Kidney (tissue), 22 donors: ENCODE measurements at places on chromosomes 1 and 21. TPM values are rescaled to one million over a fixed set of nuclear protein-coding genes. Genes with fewer than 3 reads are reported as not detected.

DNA sequence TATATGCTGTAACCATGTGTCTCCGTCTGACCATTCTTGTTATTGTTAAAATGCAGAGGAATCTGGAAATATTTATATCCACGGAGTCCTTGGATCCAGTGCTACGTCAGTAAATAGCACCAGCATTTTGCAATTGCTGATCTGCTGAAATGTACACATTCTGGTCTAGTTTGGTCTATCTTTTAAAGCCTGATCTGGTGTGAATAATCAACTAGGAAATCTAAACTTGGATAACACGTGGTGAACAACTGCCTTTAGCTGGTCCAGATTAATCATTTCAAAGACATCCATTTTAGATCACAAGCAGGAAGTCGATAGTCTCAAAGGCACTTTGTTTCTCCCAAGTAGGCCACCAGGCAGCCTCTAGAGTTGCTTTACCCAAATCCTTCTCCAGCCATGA is 32.6 kb downstream of the PDPN start:
- DNase-seq = no peak

DNA sequence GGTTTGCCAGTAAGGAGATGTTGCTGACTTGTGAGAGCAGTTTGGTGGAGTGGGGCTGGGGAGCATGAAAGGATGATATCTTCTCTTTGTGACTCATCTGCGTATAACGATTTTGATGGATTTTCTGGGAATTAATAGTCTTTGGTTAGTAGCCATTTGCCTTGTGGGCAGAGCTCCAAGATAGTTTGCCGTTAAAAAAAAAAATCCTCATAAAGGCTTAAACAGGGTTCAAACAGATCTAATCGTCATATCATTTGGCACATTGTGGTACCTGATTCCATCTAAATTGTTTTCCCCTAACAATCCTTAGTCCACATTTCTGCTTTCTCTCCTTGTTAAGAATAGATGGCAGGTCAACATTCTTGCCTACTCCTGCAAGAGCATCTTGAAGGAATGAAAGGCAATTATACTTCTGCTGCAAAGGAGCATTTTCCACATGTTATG is 168.0 kb downstream of the PPP1R12B start:
- no peak for DNase-seq

DNA sequence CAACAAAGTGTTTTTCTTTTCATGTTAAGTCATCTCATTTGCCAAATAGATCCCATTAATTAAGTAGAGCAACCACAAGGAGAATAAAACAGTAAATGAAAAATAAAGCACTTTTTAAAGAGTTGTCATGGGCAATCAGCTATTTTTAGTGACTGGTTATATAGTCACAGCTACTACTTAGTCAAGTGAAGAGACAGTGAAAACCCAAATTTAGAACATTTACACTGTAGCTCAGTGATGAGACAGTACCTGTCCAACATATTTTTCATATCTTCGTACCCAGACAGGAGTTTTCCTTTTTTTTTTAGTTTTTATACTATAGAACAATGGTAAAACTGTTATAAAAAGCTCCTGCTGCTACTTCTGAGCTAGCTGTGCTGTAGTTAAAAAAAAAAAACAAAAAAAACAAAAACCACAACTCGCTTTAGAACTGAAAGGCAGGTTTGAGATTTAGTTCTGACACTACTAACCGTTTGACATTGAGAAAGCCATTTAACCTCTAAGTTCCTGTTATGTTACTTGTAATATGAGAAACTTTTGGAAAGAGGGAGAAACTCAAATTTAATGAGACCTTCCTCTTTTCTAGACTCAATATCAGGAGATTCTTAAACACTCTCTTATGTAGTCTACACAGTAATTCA is 777.5 kb downstream of the ADGRL2 start:
- DNase-seq = peak; percentile 37

- DNase-seq = no peak
Measured at GRCh38 chr21:45906196-45906805, 75.3 kb upstream of the COL6A1 start.

GRCh38 chr1:226104671-226105121 is 42.2 kb downstream of the H3-3A start:
- DNase-seq = no peak

DNA sequence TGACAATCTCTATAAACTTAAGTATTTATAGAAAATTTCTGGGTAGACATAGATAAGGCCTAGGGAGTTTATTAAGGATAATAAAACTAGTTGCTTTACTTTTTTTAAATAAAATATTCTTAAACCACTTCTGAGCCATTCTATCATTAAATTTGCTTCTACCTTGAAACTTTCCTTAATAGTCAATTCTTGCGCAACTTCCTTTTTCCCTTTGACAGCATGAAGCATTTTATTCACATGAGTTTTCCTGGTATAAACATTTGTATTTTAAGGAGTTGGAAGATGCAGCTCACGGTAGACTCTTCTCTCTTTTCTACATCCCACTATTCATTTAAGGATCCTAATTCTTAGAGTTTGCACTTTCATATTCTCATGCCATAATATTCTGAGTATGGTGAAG is 75.8 kb upstream of the DPH5 start:
- no peak for DNase-seq

DNA sequence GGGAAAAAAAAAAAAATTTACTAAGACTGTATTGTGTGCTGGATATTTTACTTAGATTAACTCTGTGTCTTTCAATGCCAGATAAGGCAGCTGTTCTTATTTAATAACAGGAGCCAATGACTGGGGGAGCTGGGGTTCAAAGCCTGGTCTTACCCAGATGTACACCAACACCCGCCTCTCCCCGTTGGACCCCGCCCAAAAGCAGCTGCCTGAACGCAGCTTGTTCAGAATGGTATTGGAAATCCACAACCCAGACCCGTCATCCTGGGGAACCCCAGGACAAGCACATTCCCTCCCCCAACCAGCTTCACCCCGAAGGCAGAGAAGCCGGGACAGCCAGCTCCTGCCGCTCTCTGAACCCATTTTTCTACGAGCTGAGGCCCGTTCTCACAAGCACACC is 113.6 kb upstream of the TMPRSS2 start:
- DNase-seq = no peak

DNA sequence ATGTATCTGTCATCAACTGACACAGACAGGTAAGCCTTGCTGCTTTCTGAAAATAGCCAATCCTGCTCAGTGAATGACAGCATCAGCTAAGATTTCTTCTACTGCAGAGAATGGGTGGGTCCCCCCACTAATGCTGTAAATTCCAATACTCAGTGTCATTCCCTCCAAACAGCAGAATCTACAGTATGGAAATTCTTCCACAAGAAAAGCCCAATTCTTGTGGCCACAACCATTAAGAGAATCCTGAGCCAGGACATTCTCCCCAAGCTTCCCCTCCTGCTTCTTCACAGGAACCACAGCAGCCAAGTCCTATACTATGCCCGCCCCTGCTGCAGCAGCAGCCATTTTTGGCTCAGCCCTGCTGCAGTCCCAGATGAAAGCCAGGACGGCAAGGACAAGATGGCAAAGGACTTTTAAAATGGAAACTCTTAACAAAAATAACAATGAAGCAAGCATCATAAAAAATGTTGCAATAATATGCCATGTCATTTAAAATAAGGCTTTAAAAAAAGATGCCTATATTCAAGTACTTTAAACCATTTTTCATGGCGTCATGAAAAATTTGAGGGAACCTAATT is 26.8 kb downstream of the EIF4G3 start:
- no peak for DNase-seq

- no peak for DNase-seq
Measured at GRCh38 chr21:45954261-45954660, 27.3 kb upstream of the COL6A1 start.

GRCh38 chr1:176577646-176578197 is 114.7 kb downstream of the PAPPA2 start:
- peak; percentile 42 for DNase-seq

GRCh38 chr1:247487057-247487456 is 29.2 kb upstream of the OR2B11 start:
- no peak for DNase-seq

DNA sequence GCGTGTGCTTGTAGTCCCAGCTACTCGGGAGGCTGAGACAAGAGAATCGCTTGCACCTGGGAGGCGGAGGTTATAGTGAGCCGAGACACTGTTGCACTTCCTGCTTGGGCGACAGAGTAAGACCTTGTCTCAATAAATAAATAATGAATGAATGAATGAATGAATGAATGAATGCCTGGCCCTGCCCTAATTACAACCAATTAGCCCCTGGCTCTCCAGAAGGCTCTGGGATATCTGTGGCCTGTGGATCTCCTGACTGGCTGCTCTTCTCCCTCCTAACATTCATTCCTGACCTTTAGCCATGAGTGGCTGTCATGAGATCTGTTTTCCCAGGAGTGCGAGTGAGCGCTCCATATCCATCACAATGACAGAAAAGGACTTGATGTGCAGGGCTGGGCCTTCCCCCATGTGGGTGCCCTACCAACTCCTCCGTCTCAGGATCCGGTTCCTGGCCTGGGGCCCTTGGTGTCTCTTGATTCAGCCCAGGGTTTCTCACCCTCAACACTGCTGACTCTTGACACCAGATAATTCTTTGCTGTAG is 243.6 kb upstream of the TMEM51 start:
- no peak for DNase-seq

DNA sequence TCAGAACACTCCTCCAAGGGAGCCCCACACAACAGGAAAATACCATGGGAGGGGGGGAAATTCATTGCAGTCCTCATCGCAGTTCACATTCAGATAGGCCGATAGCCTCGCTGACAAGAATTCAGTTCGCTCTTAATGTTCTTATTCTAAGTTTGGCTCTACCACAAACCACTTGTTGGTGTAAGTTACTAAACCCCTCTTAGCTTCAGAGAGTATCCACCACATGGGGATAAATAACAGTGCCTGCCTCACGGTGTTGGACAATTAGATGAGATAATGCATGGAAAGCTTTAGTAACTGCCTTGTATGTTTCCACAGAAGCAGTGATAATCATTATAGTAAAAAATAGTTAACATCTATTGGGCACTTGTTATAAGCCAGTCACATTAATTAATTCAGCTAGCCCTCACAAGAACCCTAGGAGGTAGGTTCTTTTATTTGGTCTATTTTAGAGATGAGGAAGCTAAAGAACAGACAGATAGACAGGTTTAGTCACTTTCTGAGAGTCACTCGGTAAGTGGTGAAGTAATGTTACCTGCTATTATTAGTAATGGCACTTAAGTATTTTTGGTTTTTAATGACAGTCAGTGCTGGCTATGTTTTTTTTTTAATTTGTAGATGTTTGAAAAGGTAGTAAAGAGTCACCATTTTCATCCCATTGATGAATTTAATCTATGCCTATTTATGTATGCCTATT is 10.1 kb downstream of the VAV3 start:
- DNase-seq = no peak

The UBASH3A gene
- 2.7 TPM for total RNA-seq

The CYP4X1 gene
- total RNA-seq = 4.8 TPM

The SLC45A3 gene
- 7.2 TPM for total RNA-seq
